ENCODE measurements at places on chromosomes 13 and 19.

- no peak for DNase-seq
Observed at GRCh38 chr13:90047600-90047999, 1299.9 kb upstream of the MIR17HG start.

GRCh38 chr13:20767309-20767943 is 6.3 kb downstream of the EEF1AKMT1 start:
- no peak for DNase-seq

- no peak for DNase-seq
Observed at GRCh38 chr19:3471954-3472655, 8.2 kb downstream of the SMIM24 start.

DNA sequence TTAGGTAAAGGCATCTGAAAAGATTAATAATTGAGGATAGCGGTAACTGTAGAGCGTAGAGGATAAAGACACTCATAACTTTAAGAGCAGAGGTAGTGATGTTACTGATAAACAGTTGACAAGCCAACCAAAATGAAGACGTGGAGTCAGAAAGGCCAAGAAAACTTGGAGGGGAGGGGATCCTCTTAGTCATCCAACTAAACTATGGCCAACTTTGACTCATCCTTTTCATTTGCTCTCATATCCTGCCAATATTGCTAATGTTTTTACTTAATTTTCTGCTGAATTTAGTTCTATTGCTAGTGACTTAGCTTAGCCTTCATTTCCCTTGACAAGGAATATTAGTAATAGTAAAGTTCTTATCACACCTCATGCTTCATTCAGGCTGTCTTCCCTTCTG is 13.4 kb downstream of the ITGBL1 start:
- DNase-seq = no peak

GRCh38 chr13:73851104-73851503 is 283.1 kb downstream of the KLF12 start:
- no peak for DNase-seq

DNA sequence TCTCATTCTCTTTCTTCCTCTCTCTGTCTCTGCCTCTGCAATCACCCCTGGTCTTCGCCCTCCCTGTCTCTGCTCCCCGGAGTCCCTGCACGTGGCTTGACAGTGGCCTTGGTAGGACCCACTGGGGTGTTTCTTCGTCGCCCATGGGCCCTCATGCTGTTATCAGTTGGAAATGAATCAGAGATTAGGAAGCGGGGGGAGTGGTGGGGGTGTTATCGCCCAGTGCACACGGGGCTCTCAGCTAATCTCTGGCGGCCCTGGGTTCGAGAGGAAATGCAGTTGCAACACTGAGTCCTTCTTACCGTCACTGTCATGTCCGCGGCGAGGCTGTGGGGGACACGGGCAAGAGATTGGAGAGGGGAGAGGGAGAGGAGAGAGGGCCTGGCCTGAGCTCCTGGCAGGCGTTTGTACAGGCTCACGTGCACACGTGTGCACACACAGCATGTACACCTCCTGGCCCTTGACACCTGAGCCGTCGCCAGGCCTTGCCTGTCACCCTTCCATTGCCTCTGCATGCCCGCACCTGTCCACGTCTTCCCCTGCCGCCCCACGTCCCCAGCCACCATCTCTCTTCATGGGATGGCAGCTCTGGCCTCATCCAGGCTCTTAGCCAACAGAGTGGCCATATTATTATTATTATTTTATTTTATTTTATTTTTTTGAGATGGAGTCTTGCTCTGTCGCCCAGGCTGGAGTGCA is 37.8 kb upstream of the SLC7A10 start:
- no peak for DNase-seq

GRCh38 chr13:45695198-45695730 is 6.9 kb upstream of the CBY2 start:
- no peak for DNase-seq

DNA sequence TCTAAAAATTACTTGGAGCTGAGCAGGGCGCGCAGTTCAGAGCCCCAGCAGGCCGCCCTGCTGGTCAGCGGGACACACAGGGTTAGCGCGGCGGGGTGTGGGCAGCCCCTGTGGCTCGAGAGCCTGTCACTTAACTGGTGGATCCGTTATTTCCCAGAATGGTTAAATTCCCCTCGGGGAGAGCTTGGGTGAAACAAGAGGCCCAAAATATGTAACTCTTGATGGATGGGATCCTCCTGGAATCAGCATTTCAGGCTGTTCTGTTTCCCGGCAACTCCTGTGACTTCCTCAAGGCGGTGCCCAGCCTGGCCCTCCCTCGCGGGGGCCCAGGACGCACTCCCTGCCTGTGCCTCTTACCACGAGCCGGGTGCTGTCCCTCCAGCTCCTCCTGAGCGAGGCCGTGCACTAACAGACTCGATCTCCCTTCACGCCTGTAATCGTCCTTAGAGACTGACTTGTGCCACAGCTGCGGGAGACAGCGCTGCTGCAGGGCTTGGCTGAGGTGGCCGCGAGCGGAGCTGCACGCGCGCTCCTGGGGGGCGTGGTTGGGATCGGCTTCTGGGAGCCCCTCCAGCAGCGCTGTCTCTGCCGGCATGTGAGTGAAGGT is 9.7 kb downstream of the PTBP1 start:
- DNase-seq = no peak

- DNase-seq = no peak
Observed at GRCh38 chr19:19347401-19348110, 26.9 kb downstream of the MAU2 start.

- DNase-seq = no peak
Observed at GRCh38 chr19:10979951-10980381, 19.1 kb downstream of the SMARCA4 start.

DNA sequence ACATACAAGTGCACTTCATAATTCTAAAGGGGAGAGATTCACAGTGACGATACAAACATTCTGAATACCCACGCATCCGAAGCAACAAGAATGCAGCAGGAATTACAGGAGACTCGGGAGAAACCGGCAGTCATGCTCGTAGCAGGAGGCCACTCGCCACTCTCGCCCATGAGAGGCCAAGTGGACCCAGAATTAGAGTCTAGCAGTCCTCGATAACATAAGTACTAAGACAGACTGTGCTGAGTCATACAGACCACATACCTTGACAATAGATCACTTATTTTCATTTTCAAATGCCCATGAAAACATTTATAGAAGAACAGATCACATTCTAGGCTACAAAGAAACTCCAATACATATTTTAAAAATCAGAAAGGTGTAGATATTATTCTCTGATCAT is 299.1 kb upstream of the TSHZ3 start:
- DNase-seq = no peak

GRCh38 chr19:18772620-18773587 is 18.2 kb downstream of the COMP start:
- DNase-seq = no peak

- DNase-seq = no peak
Observed at GRCh38 chr19:6172074-6172863, 36.8 kb downstream of the ACSBG2 start.

DNA sequence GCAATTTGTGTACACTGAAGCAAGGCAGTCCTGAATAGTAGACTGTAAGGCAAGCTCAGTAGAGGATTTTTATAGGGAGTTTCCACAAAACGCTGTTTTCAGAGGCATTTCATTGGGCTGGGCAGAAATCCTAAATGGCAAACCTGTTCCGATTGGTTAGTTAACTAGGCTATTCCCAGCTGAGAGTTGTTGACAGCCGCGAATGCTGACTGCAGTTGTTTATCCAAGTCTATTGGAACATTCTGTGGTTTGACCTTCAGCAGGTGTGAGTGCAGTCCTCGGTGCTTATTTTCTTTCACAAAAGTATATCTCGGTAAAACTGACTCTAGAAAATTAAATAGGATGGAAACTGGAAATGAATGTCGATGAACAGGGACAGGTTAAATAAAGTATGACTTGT is 45.4 kb downstream of the TPT1 start:
- no peak for DNase-seq

- no peak for DNase-seq
Observed at GRCh38 chr19:31553846-31554215, 204.6 kb upstream of the TSHZ3 start.

All from right kidney (tissue), 9 donors.